ENCODE measurements at places on chromosomes 7 and 10.

GRCh38 chr7:114112806-114113205 lies 194.0 kb upstream of the PPP1R3A start:
- no peak for DNase-seq

DNA sequence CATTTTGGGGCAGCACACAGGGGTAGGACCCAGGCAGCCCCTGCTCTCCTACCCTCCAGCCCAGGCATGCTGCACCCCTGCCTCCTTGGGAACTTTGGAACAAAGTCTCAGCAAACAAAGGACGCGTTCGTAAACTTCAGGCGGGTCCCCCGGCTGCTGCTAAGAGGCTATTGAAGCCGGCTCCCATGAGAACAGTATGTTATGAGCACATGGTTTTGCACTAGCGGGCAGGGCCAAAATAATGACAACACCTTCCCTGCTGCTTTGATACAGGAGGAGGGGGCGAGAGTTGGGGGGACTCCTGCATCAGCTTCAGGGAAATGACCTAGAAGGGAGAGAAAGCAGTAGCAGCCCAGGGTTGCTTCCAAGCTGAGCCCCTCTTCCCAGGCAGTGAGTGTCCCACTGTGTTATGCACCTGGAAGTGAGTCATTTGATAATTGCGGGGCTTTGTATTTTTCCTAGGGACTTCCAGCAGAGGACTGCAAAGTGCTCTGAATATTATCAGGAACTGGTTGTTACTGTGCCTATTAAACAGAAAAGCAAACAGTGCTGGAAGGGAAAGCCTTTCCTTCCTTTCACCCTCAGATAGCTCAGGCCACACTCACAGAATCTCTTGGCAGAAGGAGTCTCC lies 6.9 kb downstream of the ITPRIP start:
- no peak for DNase-seq

DNA sequence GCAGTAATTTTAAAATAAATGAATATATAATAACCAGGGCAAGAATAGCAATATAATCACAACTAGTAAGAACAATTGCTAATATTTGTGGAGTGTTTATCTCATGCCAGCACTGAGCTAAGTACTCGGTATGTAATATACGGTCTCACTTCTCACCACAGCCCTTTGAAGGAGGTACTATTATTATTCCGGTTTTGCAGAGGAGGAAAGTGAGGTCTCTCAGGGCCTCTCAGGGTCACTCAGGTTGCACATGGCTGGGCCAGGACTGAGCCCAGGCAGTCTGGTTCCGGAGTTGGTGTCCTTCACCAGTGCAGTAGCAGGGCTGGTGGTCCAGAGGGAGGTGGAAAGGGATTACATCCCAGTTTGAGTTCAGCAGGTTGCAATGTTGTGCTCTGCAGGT lies 80.9 kb downstream of the CHN2 start:
- DNase-seq: no peak

DNA sequence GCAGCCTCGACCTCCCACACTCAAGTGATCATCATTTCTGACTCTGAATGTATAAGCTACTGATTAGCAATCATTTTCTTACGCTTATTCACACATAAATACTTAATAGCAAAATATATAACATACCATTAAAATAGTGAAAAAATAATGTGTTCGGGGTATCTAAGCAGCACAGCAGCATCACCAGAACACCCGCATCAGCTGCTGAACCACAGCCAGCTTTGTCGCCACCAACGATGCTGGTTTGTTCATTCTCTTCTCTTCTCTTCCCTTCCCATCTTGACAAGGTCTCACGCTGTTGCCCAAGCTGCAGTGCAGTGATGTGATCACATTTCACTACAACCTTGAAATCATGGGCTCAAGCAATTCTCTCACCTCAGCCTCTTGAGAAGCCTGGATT lies 425.1 kb upstream of the LRGUK start:
- DNase-seq: no peak

Data from posterior vena cava (tissue), 2 donors.